Right ventricle myocardium superior (tissue), 1 donor: ENCODE measurements at places on chromosomes 7 and 10.

GRCh38 chr10:127302343-127302742, 106.0 kb upstream of the INSYN2A start:
- DNase-seq: no peak

GRCh38 chr10:98880971-98881370, 354.7 kb downstream of the HPSE2 start:
- DNase-seq: no peak

- DNase-seq: no peak
These were observed 6.9 kb upstream of the SHH start for GRCh38 chr7:155819186-155819585.

GRCh38 chr7:23604296-23604640, 7.1 kb downstream of the CCDC126 start:
- no peak for DNase-seq

DNA sequence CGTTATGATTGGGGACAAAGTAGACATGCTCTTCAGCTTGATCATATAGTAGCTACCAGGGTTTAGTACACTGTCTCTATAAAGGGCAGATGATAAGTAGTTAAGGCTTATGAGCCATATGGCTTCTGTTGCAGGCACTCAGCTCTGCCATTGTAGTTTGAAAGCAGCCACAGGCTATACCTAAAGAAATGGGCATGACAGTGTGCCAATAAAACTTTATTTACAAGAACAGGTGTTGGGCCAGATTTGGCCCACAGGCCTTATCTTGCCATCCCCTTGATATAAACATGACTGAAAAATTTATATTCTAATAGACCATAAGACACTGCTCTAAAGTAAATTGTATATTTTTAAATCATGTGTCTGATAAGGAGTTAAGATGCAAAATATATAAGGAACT, 36.6 kb downstream of the GRK5 start:
- no peak for DNase-seq

DNA sequence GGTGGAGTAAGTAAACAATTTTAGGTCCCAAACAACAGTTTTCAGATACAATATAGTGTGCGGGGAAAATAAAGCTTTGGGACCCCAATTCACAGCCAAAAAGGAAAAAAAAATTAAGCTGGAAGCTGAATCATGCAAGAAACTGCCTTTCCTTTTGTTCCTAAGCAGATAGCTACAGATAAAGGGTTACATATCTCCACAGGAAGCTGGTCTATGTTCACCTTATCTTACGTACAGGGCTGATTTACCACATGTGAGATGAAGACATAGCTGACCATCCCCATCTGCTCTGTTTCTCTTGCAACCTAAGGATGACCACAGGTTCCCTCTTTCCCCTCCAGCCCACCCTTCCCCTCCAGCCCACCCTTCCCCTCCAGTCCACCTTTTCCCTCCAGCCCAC, 14.2 kb upstream of the PFKP start:
- no peak for DNase-seq

GRCh38 chr10:23368816-23369640, 24.4 kb upstream of the C10orf67 start:
- no peak for DNase-seq

DNA sequence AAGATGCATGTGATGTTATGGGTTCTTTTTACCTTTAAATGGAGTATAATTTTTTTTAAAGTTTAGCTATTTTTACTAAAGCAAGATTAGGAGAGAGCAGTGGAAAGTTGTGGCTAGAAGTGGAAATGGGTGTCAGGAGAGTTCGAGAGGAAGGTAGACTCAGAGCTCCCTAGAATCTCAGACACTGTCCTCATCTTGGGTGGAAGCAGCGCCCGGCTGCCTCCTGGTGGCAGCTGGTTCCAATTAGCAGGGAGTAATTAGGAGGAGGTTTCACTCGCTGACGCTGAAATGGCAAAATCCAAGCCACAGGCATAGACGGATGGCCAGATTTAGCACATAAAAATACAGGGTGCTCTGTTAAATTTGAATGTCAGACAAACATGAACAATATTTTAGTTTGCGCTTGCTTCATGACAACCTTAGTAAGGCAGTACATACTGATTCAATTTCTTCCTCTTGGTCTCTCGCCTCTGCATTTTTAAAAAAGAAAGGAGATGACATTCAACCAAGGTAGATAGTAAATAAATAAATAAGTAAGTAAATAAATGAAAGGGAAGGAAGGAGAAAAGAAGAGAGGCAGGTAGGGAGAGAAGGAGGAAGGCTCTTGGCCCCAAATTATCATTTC, 58.5 kb downstream of the LGI1 start:
- DNase-seq: peak; percentile 74

- no peak for DNase-seq
These were observed 228.7 kb downstream of the CNTNAP2 start for GRCh38 chr7:146345251-146345650.

GRCh38 chr10:103666087-103666761, 172.7 kb downstream of the NEURL1 start:
- DNase-seq: no peak

- no peak for DNase-seq
These were observed 55.4 kb downstream of the CALD1 start for GRCh38 chr7:134834689-134835462.

GRCh38 chr10:117549100-117549585, 6.6 kb downstream of the EMX2 start:
- no peak for DNase-seq
